ENCODE measurements at places on chromosomes 2 and 18.

- DNase-seq = no peak
Observed at GRCh38 chr18:50183556-50183955, 11.4 kb downstream of the MYO5B start.

- no peak for DNase-seq
Observed at GRCh38 chr2:169732583-169733358, 861 bp upstream of the KLHL23 start.

DNA sequence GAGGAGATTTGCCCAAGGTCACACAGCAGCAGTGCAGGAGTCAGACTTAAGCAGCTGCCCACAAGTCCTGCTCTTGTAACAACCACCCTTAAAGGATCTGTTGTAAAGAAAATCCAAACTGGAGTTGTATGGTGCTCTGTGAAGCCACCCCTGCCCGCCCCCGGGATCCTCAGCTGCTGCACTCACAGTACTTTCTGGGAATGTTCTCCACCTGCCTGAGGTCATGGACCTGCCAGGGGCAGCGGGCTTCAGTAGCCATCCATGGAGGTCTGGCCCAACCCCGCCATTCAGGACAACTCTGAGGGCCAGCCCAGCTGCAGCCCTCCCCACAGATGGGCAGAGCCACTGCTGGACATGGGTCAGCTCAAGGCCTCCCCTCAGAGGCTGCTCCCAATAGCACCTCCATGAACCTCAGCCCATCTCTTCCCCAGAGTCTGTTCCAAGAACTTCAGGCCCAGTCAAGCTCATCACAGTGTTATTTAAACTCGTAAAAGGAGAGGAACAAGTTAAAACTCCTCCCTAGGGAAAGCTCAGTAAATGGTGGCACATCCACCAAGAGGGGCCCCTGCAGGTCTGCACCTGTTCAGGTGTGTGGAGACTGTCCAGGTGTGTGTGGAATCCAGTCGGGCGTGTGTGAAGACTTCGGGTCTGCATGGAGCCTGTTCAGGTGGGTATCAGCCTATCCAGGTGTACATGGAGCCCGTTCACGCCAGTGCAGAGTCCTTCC is 39.4 kb upstream of the GPC1 start:
- no peak for DNase-seq

GRCh38 chr2:71943238-71944182 is 204.2 kb downstream of the CYP26B1 start:
- no peak for DNase-seq

DNA sequence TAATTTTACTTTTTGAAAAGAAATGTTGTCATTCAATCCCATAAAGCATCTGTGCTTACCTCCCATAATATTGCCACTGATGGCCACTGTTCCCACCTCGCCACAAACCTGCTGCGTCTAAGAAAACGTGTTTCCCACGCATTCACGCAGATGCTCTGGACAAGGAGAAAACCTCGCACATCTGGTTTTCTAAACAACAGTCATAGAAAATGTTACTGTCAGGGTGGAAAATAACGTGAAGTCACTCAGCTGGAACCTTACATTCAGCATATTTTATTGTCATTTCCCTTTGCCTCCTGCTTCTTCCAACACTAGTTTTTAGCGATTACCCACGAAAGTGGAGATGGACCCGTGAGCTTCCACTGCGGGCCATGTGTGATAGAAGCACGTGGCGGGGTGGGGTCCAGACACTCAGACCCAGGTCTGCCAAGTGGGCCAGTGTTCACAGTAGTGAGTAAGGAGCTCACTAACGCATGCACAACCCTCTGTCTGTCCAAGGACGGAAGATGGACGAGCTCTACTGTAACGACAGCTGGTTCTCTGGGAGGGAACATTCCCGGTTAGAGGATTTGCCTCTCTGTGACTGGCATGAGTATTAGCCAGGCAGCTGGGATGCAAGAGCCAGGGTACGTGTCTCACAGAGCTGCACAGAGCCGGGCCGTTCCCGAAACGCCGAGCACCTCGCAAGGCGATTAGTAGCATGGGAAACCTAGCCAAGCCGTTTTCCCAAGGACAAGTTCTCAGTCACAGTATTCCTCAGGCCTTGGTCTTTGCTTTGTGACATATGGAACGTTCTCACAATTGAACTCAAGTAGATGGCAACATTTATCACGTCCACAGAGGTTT is 94.5 kb downstream of the MTCL1 start:
- DNase-seq = no peak

GRCh38 chr2:15835991-15836688 is 104.2 kb upstream of the MYCN start:
- no peak for DNase-seq

DNA sequence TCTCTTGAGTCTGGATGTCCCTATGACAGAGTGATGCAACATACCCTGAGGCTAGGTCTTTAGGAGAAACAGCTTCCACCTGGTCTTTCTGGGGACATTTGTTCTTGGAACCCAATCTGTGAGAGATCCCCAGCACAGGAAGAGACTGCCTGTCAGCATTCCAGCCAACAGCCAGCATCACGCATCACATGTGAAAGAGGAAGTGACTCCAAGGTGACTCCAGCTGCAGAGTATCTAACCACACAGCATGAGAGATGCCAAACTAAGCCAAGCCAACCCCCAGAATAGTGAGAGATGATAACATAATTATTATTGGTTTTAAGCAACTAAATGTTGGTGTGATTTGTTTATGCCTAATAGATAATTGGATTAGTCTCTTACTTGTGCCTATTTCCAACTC is 35.7 kb downstream of the C18orf63 start:
- no peak for DNase-seq

GRCh38 chr2:24429197-24430074 is 61.6 kb upstream of the NCOA1 start:
- no peak for DNase-seq

GRCh38 chr18:51153659-51154371 is 43.7 kb downstream of the MEX3C start:
- DNase-seq = peak; percentile 37

DNA sequence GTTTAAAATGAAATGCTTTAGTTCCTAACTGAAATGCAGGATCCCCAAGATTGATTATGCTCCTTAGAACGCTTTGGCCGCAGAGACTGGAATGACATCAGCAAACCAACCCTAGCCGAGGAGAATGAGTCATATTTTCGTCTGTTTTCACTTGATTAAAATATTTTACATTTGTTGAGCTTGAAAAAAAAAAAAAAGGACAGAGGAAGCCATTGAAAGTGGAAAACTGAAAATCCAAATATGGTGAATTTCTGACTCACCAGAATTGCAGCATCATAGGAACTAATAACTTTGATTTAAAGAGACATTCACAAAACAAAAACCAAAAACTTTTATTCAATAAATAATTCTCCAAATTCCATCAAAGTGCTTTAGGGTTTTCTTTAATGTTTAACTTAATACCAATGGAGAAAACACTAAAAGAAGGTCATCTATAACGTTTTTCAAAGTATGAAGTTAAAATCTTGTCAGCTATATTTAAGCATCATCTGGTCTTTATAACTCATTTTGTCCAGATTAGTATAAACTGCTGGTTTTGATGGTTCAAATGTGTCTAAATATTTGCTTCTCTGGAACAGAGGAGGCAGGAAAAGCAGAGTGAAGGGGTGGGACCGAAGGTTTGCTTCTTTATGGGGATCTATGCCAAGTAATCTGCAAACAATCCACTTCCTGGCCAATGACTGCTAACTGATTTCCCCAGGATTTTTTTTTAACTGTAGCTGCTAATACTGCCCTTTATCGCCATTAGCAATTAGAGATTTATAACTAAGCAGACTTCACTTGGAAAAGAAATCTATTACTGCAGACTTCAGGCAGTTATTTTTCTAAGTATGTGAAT is 30.9 kb upstream of the COL5A2 start:
- DNase-seq = no peak

DNA sequence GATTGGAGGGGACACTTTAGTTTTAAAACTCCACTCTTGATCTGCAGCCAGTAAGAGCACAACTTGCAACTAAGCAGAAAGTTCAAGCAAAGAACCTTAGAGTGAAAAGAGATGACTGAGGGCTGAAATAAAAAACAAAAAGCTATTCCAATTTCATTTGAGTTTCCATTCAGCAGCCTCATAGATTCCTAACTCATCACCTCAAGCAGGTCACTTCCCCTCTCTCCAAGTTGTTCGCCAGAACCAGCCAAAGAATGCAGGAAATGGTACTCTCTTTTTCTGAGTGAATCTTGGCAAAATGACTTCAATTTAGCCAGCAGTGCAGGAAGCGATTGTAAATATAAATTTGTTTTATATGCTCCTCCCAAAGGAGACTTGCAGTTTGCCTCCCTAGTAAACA is 213.3 kb downstream of the SETBP1 start:
- no peak for DNase-seq

- DNase-seq = no peak
Observed at GRCh38 chr18:77077401-77077800, 55.2 kb downstream of the MBP start.

DNA sequence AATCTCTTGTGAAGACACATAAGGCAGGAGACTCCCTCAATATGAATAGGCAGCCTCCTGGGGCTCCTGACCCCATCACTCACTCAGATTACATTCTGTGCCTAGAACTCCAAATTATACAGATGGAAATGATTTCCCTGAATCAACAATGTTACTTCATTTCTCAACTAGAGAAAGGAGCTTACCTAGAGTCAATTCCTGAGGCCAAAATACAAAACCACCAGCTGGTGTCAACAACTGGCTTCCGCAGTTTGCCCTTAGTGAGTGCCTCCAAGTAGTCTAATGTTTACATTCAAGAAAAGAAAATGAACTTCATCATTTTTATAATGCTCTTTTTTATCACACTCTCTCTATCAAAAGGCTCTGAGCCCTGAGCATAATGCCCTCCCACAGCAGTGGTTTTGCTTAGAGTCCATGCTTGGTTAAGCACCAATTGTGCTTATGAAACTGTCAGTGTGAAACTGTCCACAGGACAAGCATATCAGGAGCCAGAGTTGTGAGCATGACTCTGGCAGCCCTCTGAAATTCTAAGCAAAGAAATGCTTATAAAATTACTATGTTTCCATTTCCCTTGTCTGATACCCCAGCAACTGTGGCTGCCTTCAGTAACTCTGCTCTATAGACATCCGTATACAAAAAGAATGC is 305.7 kb upstream of the PKDCC start:
- DNase-seq = no peak

DNA sequence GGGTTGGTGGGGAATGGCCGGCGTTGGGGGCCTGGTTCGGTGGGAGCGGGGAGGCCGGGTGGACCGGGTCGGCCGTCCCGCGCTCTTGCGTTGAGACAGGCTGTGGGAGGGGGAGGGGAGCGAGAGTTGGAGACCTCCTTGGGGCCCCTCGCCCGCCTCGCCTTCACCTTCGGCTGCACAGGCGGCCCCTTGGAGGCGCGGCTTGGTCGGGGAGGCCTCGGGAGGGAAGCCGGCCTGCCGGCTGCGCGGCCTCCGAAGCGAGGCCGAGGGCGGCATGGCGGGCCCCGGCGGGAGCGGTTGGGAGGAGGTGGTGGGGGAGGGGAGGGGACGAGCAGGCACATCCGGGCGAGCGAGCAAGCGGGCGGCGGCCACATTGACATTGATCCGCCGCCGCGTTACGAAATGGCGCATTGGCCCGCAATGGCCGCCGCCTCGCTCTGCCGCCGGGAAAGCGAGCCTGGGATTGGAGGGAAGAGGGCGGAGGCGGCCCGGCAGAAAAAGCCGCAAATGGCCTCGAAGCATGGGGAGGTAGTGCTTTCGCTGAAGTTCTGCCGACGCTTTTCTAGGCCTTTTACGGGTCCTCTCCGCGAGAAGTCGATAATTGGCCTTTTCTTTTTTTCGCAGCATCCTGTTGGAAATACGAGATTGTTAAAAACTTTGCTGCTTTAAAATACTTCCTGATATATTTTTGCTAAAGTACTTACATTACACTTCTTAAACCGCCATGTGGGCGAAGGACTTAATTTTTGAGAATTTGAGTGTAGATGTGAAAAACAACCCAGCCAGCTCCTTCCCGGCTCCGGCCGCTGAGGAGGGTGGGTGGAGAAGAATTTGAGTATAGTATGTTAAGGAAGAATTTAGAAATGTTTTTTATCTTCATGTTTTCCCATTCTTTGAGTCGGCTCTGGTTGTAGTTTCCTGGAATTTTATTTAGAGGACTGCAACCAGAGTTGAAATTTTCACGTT is 580 bp downstream of the HNRNPA3 start:
- DNase-seq = peak; percentile 88

DNA sequence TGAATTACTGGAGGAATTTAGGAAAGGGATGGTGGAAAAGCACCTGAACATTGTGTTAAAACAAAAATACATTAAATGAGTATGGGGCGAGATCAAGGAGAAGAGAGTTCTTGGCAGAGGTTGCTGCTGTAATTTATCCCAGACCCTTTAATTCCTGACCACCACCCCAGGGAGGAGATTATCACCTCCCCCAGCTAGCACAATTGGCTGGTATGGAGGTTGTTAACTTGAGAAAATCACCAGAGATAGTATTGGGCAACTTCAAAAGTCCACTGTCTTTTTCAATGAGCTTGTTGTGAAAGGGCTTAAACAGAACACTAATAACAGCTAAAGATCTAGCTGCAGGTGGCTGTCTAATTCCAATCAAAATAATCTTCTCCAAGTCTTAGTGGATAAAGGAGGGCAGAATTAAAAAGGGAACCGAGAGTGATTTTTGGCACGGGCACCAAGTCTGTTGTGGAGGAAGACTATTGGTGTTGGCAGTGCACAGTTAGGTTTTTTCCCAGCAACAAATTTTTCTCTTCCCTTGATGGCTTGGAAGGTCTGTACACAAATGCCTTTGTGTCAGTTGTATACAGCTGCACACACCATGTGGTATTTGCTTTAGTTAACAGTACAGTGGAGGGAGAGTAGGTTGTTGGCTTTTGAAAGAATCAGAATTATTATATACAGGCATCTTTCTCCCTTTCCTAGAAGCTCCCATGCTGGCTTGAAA is 289.5 kb downstream of the SLC4A3 start:
- DNase-seq = no peak

GRCh38 chr2:176461098-176461808 is 192.0 kb downstream of the MTX2 start:
- DNase-seq = no peak

DNA sequence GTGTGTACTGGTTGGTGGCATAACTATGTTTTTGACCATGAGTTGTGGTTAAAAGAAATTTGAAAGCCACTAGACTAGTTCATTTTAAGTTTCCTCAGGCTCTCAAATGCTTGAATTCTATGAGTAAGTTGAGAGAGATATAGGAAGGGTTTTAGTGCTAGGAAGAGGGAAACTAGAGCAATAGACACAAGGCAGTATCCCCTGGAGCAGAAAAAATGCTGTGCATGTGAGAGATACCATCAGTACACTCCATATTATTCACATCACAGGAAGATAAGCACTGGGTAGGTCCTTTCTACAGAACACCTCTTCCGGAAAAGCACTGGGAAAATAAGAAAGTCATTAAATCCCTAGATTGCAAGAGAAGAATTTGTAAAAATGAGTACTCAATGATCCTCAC is 19.3 kb upstream of the DSG3 start:
- no peak for DNase-seq

DNA sequence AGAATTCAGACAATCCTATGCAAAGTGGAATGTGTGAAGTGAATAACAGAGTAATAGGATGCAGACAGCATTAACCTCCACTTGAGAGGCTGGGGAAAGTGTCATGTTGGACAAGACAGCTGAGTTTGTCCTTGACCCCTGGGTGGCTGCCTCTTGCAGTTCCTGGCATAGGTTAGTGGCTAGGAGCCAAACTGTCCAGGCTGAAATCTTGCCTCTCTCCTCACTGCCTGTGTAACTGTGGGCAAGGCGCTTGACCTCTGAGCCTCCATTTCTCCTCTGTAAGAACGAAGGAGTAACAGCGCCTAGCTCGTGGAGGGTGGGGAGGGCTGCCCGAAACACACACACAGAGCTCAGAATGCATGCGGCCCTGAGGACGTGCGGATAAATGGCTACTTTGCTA is 34.8 kb upstream of the LDLRAD4 start:
- DNase-seq = no peak
